ENCODE measurements at places on chromosomes 13 and 19.

GRCh38 chr19:16340092-16340491 is 15.5 kb downstream of the KLF2 start:
- peak; percentile 35 for DNase-seq

DNA sequence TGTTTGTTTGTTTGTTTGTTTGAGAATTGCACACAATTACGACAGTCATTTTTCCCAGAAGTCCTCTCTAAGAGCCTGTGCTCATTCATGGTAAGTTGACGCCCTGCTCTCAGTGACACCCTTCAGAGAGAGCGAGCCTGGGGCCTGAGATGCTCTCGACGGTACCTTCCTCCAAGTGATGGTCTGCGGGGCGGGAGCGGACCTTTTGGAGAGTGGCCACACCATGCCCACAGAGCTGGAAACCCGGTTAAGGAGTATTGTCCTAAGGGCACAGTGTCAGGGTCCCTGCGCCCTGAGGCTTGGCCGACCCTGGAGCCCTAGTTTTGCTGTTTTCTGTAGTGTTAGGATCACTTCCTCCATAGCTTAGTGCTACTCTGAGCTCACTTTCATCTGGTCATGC is 3.6 kb downstream of the POP4 start:
- no peak for DNase-seq

DNA sequence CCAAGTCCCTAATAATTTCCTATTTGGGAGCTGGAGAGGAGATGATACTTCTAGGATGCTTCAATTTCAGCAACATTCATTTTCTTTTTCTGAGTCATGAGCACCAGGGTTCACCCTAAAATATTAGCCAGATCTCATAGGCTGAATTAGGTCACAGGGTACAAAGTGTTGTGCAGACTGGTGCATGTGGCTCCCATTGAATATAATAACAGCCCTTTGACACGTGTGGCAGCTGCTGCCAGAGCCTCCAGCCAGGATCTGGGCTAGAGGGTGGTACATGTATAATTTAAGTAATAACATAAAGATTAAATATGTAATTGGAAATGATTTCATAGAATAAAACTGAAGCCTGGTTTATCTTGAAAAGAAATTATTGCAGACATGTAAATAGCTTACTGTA is 244.9 kb downstream of the ATP8A2 start:
- DNase-seq: no peak

GRCh38 chr19:41577833-41578232 is 1.9 kb downstream of the CEACAM21 start:
- DNase-seq: no peak

DNA sequence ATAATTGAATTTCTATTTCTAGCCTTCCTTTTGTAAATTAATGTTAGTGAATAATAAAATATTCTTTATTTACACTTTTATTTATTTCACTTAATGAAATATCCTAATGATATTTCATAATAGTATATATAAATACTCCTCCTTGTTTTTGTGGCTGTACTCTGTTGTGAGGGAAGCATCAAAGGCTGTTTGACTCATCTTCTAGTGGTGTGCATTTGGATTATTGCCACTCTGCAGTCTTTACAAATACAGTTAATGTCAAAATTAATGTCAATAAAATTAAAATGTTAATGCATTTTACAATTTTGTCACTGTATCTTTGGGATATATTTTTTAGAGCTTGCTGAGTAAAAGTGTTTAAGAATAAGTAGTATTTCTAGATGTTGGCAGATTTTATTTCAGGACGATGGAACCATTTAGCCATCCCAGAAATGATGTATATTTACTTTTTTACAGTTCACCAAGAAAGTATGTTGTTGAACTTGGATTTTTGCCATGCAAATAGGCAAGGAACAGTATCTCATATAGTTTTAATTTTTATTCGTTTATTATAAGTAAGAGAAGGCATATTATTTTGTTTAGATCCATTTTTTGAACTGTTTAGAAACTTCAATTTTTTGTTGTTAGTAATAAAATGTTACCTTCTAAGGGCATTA is 281.2 kb upstream of the SLITRK6 start:
- no peak for DNase-seq

DNA sequence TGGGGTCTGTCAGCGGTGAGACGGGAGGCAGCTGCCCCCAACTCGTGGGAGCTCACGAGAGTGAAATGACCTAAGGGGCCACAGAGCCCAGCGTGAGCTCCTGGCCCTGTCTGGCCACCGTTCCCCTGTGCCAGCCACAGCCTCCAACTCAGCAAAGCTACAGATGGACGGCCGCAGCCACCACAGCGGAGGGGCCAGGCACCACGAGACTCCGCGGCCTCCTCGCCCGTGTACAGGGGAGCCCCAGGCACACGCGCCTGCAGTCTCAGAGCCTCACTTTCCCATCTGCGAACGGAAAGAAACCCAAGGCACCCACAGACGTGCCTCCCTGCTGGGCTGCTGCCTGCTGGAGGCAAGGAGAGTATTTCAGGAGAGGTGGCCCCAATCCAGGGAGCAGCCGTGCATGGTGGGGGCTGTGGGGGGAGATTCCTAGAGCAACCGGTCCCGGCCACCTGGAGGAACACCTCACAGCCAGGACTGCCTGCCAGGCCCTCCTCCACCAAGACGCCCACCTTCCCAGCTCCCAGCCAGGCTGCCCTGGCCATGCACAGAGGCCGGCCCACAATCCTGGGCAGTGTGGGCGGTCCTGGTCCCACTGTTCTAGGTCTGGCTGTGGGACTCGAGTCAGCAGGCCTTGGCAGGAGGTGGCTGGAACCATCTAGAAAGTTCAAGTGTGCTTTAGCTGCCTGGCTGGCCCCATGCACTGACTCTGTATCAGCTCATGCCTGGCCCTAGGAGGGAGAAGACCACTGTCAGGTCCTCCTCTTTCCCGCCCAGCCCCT is 1.9 kb downstream of the MKNK2 start:
- DNase-seq: no peak

- DNase-seq: no peak
Measured at GRCh38 chr19:2700660-2701360, 1.7 kb downstream of the GNG7 start.

DNA sequence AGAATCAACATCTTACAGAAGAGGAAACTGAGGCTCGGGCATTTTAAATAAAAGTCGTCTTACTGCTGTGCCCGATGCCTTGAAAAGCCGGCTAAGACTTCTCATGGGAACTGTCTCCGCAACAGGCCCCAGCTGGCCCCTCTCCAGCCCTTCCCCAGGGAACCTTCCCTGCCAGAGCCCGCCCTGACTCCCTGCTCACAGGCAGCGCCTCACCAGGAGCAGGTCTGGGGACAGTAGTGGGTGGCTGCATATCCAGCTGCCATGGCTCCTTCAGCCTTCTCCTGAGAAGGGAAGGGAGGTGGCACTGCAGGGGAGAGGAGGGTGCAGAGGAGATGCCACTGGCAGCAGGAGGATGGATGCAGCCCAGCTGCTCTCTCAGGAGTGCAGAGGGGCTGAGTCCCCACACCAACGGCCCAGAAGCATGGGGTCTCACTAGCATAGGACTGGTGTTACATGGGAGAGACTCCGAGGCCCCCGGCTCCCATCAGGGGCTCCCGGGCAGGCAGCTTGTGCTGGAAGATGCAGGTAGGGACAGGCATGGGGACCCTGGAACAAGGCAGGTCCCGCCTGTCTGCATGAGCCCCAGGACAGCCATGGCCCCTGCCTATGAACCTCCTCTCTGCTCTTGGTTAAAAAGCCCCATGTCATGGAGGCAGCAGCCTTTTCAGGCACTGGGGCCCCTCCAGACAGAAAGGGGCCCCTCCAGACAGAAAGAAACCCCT is 216.4 kb upstream of the SGCG start:
- DNase-seq: no peak

DNA sequence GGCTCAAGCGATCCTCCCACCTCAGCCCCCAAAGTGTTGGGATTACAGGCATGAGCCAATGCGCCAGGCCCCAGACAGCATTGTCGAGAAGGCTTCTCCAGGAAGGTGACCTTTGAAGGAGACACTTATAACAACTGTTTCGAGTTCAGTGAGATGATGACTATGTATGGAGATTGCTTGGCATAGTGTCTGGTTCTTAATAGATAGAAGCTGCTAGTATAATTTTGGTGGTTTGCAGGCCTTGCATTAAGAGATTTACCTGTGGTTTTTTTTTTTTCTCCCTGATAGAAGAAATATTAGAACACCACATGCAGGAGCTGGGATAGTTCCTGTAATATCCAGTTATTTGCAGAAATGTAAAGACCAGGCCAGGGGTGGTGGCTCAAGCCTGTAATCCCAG is 3.7 kb downstream of the MARCHF2 start:
- DNase-seq: no peak

GRCh38 chr13:111623208-111623607 is 302.8 kb downstream of the TEX29 start:
- no peak for DNase-seq

DNA sequence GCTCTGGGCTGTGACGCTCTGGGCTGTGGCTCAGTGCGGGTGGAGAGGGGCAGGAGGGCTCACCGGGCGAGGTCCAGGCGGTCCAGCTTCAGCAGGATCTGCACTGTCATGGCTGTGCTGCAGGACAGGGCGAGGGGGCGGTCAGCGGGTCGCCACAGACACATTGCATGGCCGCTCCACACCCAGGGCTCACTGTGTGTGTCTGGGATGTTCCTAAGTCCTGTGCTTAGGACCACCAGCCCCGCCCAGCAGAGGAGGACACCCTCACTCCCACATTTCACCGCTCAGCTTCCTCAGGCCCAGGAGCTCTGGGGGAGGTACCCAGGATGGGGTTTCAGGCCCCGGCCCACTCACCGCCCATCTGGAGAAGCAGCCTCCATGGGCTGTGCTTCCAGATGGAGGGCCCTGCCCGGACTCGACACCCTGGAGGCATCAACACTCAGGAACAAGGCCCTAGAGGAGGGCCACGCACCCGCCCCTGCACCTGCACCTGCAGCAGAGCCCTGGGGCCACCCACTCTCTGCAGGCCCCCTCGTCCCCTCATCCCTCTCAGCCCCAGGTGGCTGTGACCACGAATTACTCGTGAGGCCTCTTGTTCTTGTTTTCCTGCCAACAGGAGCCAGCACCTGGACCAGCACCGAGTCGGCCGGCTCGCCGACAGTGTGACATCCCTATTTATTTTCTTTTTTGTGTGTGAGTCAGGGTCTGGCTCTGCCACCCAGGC is 9.7 kb upstream of the CERS1 start:
- no peak for DNase-seq

GRCh38 chr19:7861619-7862412 is 12.4 kb downstream of the PRR36 start:
- DNase-seq: no peak

GRCh38 chr13:67515895-67516294 is 285.8 kb upstream of the PCDH9 start:
- DNase-seq: no peak

DNA sequence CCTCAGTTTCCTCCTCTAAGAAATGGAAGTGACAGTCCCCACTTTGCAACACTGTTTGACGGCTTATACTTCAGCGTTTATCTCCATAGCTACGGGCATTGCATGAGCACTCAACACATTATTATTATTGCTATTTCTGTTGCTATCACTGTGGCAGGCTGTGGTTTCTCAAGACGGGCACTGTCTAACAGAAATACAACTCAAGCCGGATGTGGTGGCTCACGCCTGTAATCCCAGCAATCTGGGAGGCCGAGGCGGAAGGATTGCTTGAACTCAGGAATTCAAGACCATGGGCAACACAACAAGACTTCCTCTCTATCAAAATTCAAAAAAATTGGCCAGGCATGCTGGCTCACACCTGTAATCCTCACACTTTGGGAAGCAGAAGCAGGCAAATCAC is 4.9 kb upstream of the ZSWIM4 start:
- DNase-seq: no peak

- DNase-seq: no peak
Measured at GRCh38 chr13:100364591-100364990, 224.0 kb downstream of the GGACT start.

- no peak for DNase-seq
Measured at GRCh38 chr13:25571237-25571636, 199.5 kb downstream of the ATP8A2 start.

GRCh38 chr13:33321686-33322542 is 36.4 kb upstream of the STARD13 start:
- no peak for DNase-seq

- no peak for DNase-seq
Measured at GRCh38 chr19:907183-907853, 5.7 kb downstream of the R3HDM4 start.
